ENCODE measurements at places on chromosomes 5 and 9.

GRCh38 chr5:126438868-126439267, 15.7 kb downstream of the GRAMD2B start:
- peak; percentile 34 for DNase-seq

GRCh38 chr5:170363671-170364070, 25.5 kb downstream of the KCNMB1 start:
- no peak for DNase-seq

- peak; percentile 39 for DNase-seq
Measured at GRCh38 chr5:150001660-150002486, 1.3 kb downstream of the HMGXB3 start.

GRCh38 chr5:142671266-142671665, 14.6 kb downstream of the FGF1 start:
- no peak for DNase-seq

Data from GM04503 (cell line).